PC-9 (cell line): ENCODE measurements at places on chromosomes 3 and 15. TPM values are rescaled to one million over a fixed set of nuclear protein-coding genes. Genes with fewer than 3 reads are reported as not detected.

DNA sequence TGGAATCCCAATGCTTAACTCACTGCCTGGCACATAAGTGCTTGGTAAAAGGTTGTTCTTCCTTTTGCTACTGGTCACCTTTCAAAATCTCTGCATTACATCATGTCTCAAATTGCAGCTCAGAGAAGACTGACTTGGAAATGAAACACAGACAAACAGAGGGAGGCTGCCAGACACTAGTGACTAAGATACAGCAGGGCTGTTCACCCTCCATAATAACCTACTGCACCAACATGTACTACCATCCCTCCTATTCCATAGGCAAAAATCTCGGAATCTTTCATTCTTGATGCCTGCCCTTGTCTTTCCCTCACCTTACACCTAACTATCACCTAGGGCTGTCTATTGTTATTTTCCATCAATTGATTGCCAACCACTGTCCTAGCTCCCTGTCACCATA, 502.3 kb upstream of the ADAMTS9 start:
- no peak for DNase-seq

DNA sequence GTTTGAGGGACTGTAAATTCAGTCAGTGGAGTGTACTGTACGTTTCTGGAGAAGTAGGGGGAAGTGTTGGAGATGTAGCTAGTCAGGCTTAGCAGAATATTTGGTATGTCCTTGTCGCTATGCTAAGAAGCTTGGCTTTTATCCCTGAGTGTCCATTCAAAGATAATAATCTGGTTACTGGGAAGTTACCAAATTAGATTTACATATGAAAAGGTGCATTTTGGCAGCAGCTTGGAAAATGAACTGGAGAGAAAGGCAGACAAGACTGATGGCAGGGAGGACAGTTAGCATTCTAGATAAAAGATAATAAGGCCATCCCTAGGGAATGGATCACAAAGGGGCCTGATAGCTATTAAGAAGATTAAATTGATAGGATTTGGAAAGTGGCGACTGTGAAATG, 58.7 kb downstream of the P2RY1 start:
- DNase-seq: no peak

DNA sequence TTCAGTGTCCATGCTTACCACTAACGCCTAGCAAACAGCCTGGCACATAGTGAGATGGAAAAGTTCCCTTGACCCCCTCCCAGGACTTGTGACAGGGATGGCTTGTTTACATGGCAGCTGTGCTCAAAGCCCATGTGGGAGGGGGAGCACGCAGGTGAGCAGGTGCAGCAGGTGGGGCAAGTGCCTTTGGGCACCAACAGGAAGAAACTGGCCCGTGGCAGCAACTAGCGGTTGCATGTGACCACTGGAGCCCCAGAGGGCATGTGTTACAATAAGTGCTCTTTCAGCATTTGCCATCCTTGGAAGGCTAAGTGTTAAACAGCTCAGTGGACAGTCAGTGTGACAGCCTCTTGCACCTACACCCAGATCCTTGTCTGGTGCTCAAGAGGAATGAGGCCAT, 734.6 kb downstream of the TUSC7 start:
- no peak for DNase-seq

- DNase-seq: no peak
These were observed 11.6 kb downstream of the OXTR start for GRCh38 chr3:8757551-8758518.

GRCh38 chr3:11607816-11608215, 35.9 kb downstream of the VGLL4 start:
- no peak for DNase-seq

DNA sequence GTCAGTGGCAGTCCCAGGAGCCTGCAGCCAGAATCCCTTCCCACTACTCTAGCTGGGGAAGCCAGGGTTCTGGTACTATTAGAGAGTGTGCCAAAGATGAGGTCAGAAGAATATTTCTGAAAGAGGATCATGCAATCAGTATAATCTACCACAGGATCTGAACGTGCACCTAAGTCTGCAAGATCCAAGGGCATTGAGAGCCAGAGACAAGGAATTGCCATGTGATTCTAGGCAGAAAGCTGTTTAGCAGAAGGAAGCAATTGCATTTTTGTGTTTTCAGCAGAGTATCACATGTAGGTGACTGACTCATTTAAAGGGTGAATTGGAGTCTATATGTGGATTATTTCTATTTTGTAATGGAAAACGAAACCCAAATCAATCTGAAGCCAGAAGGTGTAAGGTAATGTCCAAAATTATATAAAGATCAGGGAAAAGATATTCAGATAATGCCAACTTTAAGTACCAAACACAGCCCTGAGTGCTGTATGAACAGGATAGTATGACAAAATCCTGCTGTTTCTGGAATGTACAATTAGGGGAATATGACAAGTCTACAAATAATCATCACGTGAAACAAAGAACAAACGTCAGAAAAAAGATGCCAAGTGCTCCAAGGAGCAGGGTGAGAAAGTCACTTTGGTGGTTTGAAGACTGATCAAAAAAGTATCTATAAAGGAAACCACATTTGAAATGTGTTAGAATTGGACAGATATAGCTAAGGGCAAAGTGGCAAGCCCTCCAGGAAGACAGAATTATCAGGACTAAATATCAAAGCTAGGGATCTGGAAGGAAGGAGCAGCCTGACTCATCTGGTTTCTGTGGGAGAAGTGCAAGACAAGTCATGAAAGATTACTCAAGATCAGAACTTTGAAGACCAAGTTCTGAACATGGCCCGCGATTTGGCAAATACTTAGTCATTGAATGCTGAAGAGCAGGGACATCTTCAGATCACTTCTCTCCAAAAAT, 1036.6 kb downstream of the NTRK3 start:
- peak; percentile 34 for DNase-seq

DNA sequence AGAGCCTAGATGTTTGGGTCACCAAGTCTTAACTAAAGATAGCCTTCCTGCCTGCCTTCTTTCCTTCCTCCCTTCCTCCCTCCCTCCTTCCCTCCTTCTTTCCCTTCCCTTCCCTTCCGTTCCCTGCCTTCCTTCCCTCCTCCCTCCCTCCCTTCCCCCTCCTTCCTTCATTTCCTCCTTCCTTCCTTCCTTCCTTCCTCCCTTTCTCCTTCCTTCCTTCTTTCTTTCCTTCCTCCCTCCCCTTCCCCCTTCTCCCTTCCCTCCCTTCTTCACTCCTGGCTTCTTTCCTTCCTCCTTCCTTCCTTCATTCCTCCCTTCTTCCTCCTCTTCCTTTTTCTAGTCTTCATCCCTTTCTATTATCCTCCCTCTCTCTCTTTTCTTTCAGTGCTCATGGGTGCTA, 2.0 kb downstream of the DNAJB8 start:
- no peak for DNase-seq

The RARRES1 gene
- total RNA-seq: 9.3 and 20.5 TPM in 2 replicates

The CCR8 gene
- total RNA-seq: not detected in 2 replicates
